Stimulated activated CD8-positive, alpha-beta memory T cell treated with anti-CD3 and anti-CD28 coated beads, Interleukin-7, amount 100 ng/mL, for 1 hour (primary cell): ENCODE measurements at places on chromosomes 6 and 20.

DNA sequence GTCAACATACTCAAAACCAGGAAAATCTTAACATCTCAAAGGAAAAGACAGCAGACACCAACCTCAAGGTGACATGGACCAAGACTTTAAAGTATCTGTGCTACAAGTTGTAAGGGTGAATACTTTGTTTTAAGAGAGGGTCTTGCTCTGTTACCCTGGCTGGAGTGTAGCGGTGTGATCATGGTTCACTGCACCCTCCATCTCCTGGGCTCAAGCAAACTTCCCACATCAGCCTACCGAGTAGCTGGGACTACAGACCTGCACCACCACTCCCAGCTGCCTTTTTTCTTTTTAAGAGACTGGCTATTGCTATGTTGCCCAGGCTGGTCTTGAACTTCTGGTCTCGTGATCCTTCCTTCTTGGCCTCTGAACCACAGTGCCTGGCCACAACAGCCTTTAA, 9.7 kb downstream of the AMD1 start:
- no peak for DNase-seq

DNA sequence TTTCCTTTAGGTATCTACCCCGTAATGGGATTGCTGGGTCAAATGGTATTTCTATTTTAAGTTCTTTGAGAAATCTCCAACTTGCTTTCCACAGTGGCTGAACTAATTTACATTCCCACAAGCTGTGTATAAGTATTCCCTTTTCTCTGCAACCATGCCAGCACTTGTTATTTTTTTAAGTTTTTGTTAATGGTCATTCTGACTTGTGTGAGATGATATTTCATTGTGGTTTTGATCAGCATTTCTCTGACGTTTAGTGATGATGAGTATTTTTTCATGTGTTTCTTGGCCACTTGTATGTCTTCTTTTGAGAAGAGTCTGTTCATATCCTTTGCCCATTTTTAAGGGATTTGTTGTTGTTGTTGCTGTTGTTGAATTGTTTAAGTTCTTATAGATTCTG, 871.1 kb downstream of the KIF16B start:
- no peak for DNase-seq

GRCh38 chr6:156976216-156977127, 199.3 kb downstream of the ARID1B start:
- no peak for DNase-seq

DNA sequence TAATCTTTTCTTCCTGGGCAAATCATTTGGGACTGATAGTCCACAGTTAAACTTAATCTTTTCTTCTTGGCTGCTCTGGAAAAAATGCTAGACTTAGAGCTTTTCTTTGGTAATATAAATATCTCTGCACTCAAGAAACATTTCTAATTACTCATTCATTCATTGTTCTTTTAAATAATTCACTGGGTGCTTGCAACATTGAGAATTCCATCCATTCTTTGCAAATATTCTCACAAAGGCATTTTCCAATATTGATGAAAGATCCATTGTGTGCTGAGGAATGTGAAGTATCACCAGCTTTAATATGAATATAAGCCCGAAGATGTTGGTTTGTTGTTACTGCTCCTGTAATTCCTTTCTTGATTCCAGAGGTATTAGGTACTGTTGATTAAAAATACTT, 38.4 kb downstream of the AKAP7 start:
- DNase-seq = no peak

DNA sequence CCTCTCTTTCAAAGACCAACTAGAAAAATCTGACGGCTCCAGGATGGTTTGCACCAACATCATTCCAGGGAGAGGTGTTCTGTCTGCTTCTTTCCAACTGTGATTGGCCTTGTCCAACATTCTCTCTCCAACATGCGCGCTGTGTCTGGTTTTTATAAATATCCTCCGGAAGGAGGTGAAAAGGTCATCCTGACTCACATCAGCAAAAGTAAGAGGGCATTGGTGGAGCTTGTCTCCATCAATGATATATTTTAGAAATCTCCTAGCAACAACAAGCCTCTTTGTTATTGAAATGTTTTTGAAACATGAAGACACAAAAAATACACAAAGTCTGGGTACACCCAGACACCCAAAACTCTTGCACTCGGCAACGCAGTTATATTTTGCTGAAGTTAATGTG, 475.3 kb upstream of the JARID2 start:
- DNase-seq = no peak

- no peak for DNase-seq
Measured at GRCh38 chr20:20489648-20490341, 121.9 kb downstream of the INSM1 start.

DNA sequence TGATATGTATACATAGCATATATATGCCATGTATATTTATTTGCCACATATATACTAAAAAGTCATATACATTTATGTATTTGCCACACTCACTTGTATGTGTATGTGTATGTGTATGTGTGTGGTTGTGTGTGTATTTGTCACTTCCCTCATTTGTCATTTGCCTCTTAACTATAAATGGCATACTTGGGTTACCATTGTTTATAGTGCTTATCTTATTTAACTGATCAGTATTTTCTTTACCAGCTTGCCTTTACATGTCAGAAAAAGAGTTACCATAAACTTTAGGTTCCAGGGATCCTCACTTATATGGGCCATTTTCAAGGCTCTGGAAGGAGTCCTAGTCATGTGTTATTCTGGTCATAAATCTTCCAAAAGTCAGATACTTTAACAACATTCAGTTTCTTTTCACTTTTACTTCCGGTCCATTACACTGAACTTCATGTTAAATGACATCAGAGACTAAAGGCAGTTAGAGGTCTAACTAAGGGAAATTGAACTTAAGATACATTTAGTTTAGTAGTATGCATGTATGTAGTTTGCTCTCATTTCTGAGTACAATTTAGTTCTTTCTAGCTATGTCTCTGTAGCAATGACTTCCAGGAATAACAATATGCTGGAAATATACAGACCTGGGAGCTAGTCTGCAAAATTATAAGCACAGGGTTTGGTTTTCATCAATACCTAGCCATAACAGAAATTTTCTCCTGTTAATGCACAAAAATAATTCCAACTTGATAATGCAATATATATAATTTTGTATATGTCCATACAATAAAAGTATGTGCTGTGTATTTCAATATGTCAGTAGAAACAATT, 33.7 kb upstream of the HIVEP1 start:
- no peak for DNase-seq

DNA sequence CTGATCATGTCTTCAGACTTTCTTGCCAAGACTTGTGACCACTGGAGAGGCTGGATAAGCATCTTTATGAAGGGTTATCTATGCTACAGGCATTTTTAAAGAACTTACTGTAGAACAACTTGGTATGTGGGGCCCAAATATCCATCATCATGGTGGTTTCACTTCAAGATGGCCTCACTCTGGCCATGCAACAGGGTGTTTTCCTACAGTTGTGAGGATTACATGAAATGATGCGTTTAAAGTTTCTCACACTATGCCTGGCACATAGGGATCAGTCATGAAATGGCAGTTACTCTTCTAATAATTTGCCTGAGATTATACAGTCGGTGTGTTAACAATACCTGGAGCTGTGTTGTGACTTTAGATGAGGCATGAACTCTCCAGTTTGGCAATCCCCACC, 13.0 kb downstream of the SLC2A10 start:
- no peak for DNase-seq

- no peak for DNase-seq
Measured at GRCh38 chr20:31278178-31278577, 20.7 kb downstream of the DEFB115 start.

DNA sequence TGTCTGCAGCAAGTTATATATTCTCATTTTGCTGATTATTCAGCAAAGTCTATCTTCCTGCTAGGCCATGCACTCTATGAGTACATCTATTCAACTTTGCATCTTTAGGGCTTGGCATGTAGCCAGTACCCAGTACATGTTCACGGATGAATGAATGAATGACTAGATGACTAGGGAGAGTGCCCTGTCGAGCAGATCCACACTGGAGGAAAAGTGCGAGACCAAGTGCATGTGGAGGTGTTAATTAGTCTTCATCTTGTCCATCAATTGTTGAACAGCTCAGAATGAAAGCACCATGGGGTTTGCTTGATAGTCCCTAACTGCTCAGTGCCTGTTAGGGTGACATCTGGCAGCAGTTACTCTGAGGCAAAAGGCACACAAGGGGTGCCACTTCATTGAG, 30.4 kb downstream of the TM9SF4 start:
- no peak for DNase-seq

GRCh38 chr6:24060982-24061754, 64.8 kb upstream of the NRSN1 start:
- DNase-seq = no peak

GRCh38 chr6:141321493-141322347, 811.0 kb upstream of the GJE1 start:
- DNase-seq = no peak

- no peak for DNase-seq
Measured at GRCh38 chr20:49345524-49345923, 67.7 kb upstream of the ZNFX1 start.

GRCh38 chr6:139398658-139399057, 24.2 kb upstream of the CITED2 start:
- no peak for DNase-seq

- DNase-seq = no peak
Measured at GRCh38 chr20:8424010-8424409, 291.9 kb downstream of the PLCB1 start.

DNA sequence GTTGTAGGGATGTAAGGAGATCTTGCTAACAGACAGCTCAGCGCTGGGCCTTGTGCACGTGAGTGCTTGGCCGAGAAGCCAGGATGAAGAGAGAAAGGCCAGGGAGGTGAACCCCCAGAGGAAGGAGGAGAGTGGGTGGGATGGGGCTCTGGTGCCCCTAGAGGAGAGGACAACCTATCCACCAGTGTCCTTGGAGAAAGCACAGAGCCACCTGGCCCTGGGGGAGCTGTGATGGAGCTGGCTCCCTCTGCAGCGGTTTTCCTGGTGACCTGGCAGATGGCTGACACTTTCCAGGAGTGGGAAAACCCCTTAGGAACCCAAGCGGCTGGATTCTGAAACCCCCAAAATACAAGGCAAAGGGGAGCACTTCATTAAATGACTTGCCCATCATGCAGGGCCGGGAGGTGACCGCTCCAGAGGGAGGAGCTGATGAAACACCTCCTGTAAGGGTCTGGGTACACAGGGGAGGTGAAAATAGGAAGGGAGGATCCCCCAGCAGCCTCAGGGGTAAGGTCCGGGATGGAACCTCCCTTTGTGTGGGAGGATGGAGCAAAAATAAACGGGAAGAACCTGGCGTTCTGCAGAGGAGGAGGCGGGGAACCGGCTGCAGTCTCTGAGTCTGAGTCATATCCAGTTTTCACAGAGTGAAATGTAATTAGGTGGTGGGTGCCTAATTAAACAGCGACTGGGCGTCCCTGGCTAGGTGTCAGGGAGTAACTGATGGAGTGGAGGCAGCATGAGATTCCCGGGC, 80.4 kb downstream of the SULF2 start:
- DNase-seq = no peak

- DNase-seq = peak; percentile 19
Measured at GRCh38 chr20:17938871-17939619, 29.5 kb downstream of the SNX5 start.

DNA sequence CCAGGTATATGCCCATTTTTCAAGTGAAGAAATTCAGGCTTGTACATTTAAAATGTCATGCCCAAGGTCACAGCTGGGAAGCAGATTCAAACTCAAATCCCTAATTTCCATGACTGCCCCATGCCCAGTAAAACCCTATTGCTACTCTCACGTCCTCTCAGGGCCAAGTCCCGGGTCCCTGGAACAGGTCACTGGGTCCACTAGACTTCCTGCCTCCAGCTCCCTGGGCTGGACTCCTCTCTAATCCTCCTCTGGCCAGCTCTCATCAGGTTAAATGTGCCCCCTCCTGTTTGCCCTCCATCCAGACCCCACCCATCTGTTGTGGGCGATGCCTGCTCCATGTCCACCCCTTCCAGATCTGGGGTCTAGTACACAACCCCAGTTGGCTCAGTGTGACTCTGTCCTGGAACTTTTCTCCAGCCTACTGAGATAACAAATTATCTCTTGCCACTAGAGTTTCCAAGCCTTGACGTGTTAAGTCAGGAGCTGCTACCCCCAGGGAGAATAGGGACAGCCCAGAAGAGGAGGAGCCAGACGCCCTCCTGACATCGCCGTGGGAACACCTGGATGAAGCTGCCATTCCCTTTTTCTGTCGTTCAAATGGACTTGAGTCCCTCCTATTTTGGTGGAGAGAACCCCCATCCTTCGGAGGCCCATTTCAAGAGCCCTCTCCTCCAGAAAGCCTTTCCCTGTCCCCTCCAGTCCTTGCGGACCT, 3.7 kb upstream of the SPDEF start:
- no peak for DNase-seq

- DNase-seq = no peak
Measured at GRCh38 chr20:11748436-11748835, 169.3 kb upstream of the BTBD3 start.

DNA sequence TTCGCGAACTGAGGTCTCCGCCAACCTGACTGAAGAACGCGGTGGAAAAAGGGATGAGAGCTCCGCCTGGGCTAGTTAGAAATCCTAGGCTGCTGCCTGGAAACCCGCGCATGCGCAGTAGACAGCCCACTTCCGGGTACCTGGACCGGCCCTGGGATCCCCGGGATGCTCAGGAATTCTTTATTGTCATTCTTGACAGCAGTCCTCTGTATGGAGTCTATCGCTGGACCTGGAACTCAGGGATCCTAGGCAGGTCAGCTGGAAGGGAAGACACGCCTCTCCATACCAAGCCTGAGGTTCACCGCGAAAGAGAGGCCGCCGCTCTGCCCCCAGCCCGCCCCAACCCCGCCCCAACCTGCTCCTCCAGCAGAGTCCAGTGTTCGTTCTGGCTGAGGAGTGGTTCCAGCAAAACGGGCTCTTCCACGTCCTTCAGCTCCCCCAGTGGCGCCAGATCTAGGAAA, 1379.2 kb upstream of the DEFB115 start:
- no peak for DNase-seq

GRCh38 chr20:19015351-19016139, 196.9 kb upstream of the SLC24A3 start:
- no peak for DNase-seq

DNA sequence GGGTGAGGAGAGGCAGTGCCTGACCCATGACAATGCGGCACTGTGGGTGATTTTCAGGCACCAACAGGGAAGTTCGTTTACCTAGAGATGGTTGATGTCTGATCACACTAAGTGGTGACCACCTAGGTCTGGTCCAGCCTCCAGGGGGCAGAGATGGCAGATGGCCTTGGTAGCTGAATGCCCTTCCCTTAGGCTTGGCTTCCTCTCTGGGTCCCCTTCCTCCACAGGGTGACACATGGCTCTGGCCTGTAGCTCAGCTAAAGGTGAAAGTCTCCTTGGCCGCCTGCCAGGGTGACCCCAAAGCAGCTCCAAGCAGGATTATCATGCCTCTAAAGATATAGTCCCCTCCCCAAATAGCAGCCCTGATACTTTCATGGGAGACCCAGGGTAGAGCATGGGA, 6.4 kb downstream of the GDAP1L1 start:
- DNase-seq = no peak

GRCh38 chr6:87071683-87072082, 23.2 kb downstream of the CGA start:
- no peak for DNase-seq

- DNase-seq = no peak
Measured at GRCh38 chr20:3400260-3401155, 7.0 kb downstream of the DNAAF9 start.
